RPMI8226 (cell line): ENCODE measurements at places on chromosomes 12 and 14.

DNA sequence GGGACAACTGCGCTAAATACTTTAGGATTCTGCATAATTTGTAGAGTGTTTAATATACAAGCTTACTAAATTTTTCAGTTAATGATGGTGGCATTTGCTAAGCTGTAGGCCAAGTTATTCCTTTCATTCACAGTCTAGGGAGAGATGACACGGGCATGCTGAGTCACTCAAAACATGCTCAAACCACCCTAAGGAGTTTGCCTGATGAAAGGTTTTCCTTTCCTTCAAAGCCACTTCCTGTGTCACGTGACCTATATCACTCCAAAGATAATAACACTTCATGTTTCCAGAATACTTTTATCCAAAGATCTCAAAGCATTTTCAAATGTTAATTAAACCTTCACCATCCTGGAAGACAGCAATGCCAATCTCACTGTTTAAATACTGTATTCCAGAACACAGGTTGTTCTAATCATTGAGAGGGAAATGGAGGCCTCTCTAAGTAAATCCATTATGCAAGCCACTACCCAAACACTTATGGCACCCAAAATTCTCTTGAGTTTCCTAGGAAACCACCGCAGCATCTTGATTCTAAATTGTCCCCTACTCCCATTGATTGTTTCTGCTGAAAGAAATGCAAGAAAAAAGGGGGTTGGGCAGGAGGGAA is 207.0 kb upstream of the CDKN3 start:
- no peak for DNase-seq

- DNase-seq = no peak
Observed at GRCh38 chr14:60302663-60303062, 53.6 kb downstream of the PPM1A start.

- no peak for DNase-seq
Observed at GRCh38 chr12:15404485-15404884, 82.2 kb downstream of the PTPRO start.

- DNase-seq = no peak
Observed at GRCh38 chr12:130288691-130289090, 49.0 kb upstream of the PIWIL1 start.

- DNase-seq = no peak
Observed at GRCh38 chr14:24990050-24990449, 59.9 kb downstream of the STXBP6 start.

- no peak for DNase-seq
Observed at GRCh38 chr12:107109726-107110719, 16.7 kb upstream of the CRY1 start.

- DNase-seq = no peak
Observed at GRCh38 chr14:63499701-63500250, 43.4 kb downstream of the PPP2R5E start.
